ENCODE measurements at places on chromosomes 13 and 19. TPM values are rescaled to one million over a fixed set of nuclear protein-coding genes. Genes with fewer than 3 reads are reported as not detected.

Gene STARD13
- 0.85 TPM for total RNA-seq

Gene FREM2
- total RNA-seq = 0.24 TPM

Gene KDELR1
- total RNA-seq = 46.5 TPM

Gene ATP4A
- not detected for total RNA-seq

Gene RNF113B
- total RNA-seq = not detected

Gene SMG9
- total RNA-seq = 7.5 TPM

Gene BABAM1
- total RNA-seq = 97.6 TPM

Gene ADPRHL1
- total RNA-seq = 0.64 TPM

Gene CD209
- not detected for total RNA-seq

Gene SPC24
- total RNA-seq = 0.64 TPM

Gene IGSF23
- total RNA-seq = 0.48 TPM

Gene IL17D
- total RNA-seq = 0.24 TPM

Gene ZIM2
- not detected for total RNA-seq

Gene LHB
- total RNA-seq = not detected

Gene CAPNS1
- total RNA-seq = 205 TPM

Gene FBXL3
- total RNA-seq = 42.4 TPM

Gene MYADM
- 8.2 TPM for total RNA-seq

Gene IZUMO1
- total RNA-seq = not detected

Gene SIGLEC6
- total RNA-seq = not detected

Gene ATP4B
- total RNA-seq = not detected

Gene CCDC169
- 0.24 TPM for total RNA-seq

Gene UBL3
- 14.3 TPM for total RNA-seq

Gene OR4F17
- not detected for total RNA-seq

Gene SYNGR4
- not detected for total RNA-seq

Gene CABP5
- total RNA-seq = not detected

Gene FCGBP
- total RNA-seq = 0.43 TPM

Gene APLP1
- total RNA-seq = not detected

Gene LILRA1
- total RNA-seq = not detected

Gene SLC15A1
- 0.21 TPM for total RNA-seq

Gene NCAN
- not detected for total RNA-seq

Gene MISP
- total RNA-seq = 76.4 TPM

Gene CCDC122
- 3.9 TPM for total RNA-seq

Gene C1QTNF9
- not detected for total RNA-seq

Gene CADM4
- total RNA-seq = 13.3 TPM

Gene CEACAM21
- not detected for total RNA-seq
